ENCODE measurements at places on chromosomes 16 and 17.

DNA sequence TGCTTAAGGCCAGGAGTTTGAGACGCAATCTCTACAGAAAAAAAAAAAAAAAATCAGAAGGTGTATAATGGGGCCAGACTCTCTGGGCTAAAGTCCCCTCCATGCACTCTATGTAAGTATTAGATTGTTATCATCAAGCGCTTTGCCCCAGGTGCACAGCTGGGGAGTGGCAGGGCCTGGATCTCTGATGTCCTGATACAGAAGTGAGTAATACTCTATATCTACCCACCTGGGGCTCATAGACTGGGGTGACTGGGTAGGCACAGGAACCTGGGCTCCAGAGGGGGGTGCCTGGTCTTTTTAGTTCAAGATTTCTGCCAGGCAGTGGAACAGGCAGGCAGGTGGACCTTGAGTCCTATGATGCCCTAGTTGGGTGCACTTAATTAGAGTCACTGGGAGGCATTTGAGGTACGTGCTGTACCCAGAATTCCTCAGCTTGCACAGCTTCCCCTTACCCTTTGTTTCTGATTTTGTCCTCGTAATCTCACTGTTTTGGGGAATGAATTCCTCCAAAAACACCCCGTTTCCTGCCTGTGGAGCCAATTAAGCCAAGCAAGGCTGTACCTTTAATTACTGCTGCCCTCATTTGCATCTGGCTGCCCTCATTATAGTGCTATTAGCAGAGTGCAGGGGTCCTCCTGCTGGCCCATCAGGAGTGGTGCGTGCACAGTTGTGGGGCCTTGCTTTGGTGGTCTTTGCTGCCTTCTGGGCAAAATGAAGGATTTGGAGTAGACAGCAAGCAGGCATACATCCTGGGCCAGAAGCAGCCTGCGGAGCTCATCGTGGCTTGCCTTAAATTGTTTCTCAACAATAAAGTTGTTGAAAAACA, 239.0 kb downstream of the SNX29 start:
- DNase-seq, result no peak

DNA sequence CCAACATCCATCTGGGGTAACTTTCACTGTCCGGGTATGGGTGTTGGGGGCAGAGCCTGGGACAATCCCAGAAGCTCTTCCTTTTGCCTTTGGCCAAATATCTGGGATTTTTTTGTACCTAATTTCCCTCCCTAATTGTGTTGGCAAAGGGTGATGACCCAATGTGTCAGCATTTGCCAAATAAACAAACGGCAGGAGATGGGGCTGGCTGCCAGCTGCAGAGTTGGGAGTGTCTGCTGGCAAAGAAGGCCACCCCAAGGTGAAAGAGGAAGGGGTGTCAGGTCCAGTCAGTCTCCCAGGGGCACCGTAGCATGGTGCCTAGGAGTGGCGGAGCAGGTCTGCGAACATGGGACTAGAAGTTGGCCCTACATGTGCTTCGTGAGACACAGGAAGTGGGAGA, 73.0 kb downstream of the SLC6A2 start:
- no peak for DNase-seq

GRCh38 chr16:22627043-22627442, 116.4 kb downstream of the NPIPB5 start:
- DNase-seq, result no peak

DNA sequence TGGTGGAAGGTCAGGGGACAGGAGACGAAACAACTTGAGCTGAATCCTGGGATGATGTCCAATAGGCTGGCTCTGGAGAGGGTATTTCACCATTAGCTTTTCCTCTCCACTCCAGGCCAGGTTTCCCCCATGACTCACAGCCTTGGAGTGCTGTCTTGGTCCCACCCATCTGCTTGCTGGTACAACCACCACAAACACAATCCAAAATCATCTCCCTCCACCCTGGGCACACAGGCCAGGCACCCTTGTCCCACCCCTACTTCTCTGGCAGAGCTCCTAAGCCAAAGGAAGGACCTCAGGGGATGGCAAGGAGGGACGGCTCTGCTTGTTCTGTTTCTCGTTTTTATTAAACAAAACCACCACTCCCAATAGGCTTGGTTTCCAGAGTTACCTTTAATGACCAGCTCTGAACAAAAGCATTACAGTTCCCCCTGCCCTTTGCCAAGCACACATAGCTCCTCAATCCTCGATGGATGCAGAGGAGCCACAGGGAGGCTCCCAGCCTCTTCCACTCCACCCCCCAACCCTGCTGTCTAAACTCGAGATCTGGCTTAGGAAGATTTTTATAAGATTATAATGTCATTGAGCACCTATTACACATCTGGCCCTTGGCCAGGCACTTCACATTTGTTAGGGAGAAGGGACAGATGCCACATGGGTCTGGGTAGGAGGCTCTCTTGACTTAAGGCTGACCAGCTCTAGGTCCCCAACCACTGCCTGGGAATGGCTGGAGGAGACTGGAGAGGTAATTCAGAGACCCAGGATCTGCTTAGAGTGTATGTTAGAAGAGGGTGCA, 13.3 kb downstream of the CAVIN1 start:
- DNase-seq, result peak; percentile 88

- no peak for DNase-seq
Observed at GRCh38 chr16:71565812-71566700, 10.8 kb downstream of the TAT start.

- peak; percentile 6 for DNase-seq
Observed at GRCh38 chr16:77191259-77191969, 424 bp downstream of the MON1B start.

DNA sequence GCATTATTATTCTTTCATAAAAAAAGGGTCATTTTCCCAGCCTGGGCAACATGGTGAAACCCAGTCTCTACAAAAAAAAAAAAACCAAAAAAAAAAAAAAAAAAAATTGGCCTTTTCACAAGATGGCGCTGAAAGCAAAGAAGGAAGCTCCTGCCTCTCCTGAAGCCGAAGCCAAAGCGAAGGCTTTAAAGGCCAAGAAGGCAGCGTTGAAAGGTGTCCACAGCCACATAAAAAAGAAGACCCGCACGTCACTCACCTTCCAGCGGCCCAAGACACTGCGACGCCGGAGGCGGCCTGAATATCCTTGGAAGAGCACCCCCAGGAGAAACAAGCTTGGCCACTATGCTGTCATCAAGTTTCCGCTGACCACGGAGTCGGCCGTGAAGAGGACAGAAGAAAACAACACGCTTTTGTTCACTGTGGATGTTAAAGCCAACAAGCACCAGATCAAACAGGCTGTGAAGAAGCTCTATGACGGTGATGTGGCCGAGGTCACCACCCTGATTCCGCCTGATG, 4.9 kb upstream of the PGAP6 start:
- no peak for DNase-seq

DNA sequence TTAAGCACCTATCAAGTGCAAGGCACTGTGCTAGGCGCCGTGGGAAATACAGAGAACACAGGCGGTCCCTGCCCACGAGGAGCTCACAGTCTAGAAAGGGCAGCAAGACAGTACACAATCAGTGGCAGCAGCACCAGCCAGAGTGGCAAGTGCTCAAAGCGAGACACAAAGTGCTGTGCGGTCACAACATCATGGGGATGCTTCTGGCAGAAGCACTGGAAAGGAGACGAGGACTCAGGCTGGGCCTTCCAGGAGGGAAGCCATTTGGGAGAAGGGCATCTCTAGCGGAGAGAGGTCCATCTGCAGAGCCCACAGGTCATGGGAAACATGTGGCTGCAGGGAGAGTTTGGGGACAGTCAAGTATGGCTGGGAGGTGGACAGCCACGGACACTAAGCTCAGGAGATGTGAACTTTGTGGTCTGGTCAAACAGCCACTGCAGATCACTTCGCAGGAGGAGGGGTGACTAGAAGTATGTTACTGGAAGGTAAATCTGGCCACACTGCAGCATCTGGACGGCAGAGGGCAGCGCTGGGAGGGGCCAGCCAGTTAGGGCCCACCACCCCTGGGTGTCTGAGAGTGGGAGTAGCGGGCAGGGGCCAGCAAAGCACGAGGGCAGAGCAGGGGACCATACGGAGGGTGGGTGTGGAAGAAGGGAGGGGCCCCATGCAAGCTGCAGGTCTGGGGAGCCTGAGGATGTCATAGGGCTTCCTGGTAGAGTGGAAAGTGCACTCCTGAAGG, 71.1 kb downstream of the N4BP1 start:
- no peak for DNase-seq

GRCh38 chr16:66692341-66692740, 4.2 kb downstream of the CMTM4 start:
- DNase-seq, result no peak

- DNase-seq, result peak; percentile 58
Observed at GRCh38 chr17:59914274-59914854, 21.4 kb downstream of the RPS6KB1 start.

GRCh38 chr16:58000706-58001676, at the start of gene USB1:
Gene USB1, plus strand, starts transcription at chr16:58001407. Its CDS starts 77 bp downstream, at chr16:58001484.
- DNase-seq, result peak; percentile 81
